NCI-H2081 treated with DMSO at 0.1 percent for 48 hours (cell line): ENCODE measurements at places on chromosomes 2 and 18.
A peak's percentile ranks its signal among the peaks of the same experiment; 100 is the strongest.

DNA sequence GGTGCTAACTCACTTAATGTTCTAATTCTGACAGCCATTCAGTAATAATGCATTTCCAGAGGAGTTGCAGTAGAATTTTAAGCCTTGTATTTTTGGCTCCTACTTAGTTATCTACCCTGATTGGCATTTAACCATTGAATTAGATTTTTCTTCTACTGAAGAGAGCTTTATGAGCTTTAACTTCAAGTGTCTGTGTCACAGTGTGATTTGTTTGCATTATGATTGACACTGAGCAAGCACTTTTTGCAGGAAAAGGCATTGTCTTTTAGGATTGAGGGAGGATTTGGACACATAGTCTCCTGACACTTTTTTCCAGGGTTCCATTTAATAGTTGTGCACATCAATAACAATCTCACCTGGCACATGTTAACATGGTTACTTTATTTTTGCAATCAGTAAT lies 26.7 kb downstream of the LYPD6 start:
- no peak for DNase-seq

DNA sequence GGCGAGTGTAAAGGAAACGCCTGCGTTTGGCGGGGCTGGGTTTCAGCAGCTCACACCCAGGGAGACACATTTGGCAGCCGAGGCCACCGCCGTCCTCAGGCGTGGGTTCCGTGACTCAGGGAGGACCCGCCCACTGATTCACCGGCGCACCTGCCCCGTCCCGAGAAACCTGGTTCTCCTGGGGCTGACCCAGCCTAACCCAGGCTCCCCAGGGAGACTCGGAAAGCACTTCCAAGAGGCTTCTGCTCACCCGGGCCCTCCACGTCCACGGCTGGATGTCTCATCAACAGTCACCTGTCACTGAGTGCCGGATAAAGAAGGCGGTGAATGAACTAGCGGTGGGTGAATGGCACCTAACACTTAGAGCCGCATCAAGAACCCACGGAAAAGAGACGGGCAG lies 126.4 kb upstream of the CTDP1 start:
- DNase-seq, result no peak

DNA sequence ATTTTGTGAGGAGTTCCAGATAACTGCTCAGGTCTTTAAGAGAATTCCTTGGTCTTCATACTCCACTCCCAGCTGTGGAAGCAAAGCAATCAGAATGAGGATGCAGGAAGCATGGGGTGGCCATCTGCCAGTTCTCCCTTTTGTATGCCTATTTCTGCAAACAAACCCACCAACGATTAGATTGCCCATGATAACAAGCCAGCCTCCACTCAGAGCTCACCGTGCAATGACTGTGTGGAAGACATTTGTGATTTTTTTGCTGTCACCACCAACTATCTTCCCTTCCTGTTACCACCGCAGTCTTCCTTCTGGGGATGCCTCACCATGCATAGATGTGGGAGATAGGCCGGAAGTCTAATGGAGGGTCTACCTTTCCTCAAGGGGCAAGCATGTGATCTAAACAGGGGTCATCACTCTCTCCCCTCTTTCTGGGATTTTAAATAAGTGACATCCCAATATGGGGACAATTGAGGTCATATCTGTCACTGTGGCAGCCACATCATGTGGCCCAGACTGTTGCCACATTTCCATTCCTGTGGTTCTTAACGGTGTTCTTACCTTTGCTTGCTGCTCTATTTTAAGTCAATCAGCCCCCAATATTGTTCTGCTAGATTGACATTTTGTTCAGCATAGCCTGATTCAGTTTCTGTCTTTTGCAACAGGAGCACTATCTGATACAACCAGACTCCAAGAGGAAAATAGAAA lies 4.4 kb downstream of the AFF3 start:
- no peak for DNase-seq

- DNase-seq, result no peak
Measured at GRCh38 chr18:76995896-76996295, 136.7 kb downstream of the MBP start.

GRCh38 chr18:48566589-48566988 lies 27.8 kb downstream of the CTIF start:
- no peak for DNase-seq

DNA sequence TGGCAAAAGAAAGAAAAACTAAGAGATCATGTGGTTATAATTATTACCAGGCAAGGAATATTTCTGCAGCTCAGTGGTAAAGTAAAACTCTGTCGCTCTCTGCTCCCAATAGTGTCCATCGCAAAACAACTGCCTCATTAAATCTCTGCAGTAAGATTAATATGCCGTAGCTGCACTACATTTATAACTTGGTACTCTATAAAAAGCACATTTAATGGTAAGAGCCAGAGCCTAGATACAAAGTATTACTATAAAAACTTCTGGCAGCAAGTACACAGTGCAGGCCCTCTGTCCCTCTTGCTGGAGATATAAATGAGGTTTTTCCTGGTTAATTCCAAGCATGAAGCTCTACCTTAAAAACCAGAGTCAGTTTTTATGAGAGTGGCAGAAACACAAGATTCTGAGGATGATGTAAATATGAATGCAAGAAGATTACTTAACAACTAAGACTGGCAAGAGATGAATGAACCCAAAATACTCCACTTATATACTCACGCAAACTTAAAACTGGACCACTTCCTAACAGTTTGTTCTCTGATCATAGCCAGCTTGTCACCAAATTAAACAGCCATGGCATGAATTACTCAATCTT lies 25.5 kb downstream of the ZNF521 start:
- no peak for DNase-seq

- no peak for DNase-seq
Measured at GRCh38 chr18:46324087-46324955, 220.1 kb downstream of the HAUS1 start.

DNA sequence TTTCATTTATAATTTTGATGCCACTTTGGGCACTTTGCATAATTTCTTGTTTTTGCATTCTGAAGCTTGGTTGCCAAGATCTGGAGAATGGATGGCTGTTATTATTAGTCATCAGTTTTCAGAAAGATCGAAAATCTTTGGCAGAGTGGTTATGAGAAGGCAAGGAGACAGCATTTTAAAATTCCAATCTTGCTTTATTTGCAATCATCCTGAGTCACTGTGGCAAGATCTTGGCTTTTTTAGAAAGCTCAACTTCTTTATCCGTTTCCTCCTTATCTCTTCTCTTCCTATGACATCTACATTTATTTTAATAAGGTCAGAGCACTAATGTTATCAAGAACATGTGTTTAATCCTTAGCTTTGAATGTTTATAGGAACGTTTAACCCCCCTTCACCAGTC lies 31.1 kb upstream of the EIF2AK3 start:
- no peak for DNase-seq

DNA sequence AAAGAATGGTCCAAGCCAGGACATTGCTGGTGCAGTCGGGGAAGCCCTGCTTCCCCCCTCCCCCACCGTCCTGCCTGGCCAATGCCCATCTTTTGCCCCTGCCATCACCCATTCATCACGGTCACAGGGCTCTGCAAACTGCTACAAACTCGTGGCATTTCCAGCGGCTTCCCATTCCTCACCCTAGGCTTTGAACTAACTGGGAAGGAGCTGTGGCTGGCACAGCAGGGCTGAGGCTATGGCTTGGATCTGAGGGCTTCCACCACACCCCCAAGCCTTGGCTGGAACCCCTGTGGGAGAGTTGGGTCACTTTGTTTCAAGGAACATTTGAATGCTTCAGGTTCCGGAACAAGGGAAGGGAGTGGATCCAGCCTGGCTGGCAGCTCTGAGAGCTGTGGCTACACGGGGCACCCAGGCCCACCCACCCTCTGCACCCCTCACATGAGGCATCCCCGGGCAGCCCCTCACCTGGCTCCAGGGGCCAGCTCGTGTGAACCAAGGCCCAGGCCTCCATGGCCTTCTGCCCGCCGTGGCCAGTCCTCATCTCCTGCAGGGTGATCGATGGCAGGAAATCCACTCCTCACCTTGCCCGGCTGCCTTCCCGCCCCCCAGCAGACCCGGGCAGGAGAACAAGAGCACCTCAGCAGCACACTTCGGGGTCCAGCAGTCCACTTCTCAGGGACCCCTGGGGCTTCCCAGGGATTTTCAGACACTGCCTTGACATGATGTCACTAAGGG lies 58.8 kb upstream of the OTOS start:
- no peak for DNase-seq

DNA sequence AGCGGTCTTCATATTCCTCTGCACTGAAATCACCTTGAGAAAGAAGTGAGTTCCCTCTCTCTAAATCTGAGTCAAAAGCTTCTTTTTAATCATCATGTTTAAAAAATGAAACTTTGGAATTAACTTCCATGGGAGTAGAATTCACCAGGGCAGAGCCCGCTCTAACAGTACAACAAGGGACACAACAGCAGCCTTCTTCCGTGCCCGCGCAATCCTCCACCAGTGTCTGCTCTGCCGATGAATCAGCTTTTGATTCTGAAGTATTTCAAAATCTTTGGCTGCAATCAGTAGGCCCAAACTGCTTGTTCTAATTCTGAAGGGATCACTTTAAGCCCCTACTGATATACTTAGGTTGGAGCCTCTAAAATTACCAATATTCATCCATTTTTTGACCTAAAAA lies 76.9 kb downstream of the USP40 start:
- DNase-seq, result no peak

DNA sequence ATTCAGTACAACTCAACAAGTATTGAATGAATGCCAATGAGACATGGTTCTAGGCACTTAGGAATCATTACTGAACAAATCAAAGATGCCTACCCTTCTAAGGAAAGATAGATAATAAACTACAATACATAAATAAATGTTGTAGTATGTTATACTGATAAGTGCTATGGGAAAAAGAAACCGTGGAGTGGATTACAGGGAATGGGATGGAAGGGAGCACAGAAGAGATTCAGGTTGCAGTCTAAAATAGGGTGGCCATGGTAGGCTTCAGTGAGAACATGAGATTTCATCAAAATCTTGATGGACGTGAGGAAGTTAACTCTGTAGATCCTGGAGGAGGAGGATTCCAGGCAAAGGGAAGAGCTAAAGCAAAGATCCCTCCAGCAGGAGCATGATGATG lies 17.9 kb upstream of the CREB1 start:
- DNase-seq, result no peak

DNA sequence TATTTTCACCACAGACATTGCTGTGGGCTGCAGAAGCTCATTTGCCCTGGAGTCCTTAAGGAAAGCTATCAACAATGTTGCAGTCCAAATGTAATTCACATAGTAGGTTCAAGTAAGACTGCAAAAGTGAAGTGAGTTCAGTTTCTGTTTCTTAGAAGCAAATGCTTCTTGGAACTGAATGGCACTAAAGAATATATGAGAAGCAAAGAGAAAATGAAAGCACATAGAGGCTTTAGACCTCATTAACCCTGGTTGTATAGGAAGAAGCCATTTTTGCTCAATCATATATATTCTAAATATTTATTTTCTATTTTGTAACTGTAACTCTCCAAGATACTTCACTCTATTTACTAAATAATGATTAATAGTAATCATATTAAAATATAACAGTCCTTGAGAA lies 292.0 kb downstream of the ZNF804A start:
- no peak for DNase-seq

- DNase-seq, result no peak
Measured at GRCh38 chr2:215662715-215663114, 226.8 kb upstream of the FN1 start.

- DNase-seq, result no peak
Measured at GRCh38 chr2:121588357-121588756, 57.7 kb downstream of the RNU4ATAC start.

- no peak for DNase-seq
Measured at GRCh38 chr2:212489719-212490346, 48.8 kb downstream of the ERBB4 start.

GRCh38 chr2:197280015-197280702 lies 30.4 kb downstream of the ANKRD44 start:
- no peak for DNase-seq

- DNase-seq, result no peak
Measured at GRCh38 chr2:41836948-41837347, 210.9 kb upstream of the PKDCC start.

DNA sequence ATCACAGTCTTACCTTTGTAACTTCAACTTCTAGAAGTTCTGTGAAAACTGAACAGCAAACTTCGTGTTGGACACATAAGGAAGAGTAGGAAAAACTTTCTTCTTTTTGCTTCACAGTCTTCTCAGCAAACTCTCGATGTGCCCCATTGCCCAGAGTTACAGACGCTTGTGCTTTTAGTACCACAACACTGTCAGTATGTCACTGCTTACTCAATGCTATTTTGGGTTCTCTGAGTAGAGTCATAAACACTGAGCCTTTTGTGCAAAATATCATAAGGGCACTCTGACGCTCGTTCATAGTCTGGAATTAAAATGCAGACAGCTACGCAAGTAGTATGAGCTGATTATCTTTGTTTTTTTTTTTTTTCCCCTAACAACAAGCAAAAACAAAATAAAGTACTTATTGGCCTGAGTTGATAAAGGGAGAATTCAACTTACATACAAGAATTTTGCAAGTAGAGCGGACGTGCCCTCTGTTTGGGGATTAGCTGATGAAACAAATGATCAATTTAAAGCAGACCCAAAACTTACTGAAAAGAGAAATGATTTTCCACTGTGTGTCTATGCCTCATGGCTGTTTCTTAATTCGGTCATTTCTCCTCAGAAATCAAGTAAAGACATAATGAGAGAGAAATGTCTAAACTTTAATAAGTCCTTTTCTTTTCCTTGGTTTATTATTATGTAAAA lies at the start of gene CDH19:
Gene CDH19 (minus strand): TSS at position 150 of the 687 bp plus-strand sequence. CDS start 31,886 bp downstream, outside the sequence.
- DNase-seq, result no peak

GRCh38 chr2:32455816-32456215 lies 99.0 kb downstream of the BIRC6 start:
- no peak for DNase-seq

DNA sequence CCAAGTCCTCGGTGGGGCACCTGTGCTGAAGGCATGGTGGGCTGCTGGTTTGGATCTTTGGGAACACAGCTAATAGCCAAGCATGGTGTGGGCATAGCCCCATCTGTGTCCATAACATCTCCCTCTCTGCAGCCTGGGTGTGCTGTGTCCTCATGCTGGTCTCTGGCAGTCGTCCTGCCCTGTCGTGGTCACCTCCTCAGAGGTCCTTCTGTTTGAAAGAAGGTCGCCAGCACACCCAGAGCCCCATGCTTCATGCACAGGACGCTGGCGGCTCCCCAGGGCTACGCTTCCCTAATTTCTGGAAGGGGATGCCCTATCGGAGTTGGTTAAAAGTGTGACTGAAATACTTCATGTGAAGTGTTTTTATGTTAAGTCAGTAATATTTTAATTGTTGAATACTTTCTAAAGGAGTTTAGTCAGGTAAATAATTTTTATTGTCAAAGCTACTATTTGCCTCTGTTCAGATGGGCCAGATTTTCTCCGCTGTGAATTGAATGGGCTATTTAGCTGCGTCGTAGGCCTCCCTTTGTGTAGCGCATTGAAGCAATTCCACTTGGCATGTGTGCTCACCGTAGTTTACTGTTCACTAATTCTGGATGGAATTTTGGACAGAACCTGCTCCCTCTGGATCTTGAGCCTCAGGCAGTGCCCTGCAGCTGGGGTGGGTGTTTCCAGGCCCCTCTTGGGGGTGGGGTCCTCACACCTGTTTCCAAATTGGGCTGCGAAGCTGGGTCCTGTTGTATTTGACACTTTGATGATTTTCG lies 81.9 kb downstream of the WDSUB1 start:
- no peak for DNase-seq

- peak; percentile 14 for DNase-seq
Measured at GRCh38 chr2:54704688-54705605, 18.5 kb upstream of the EML6 start.

- no peak for DNase-seq
Measured at GRCh38 chr2:215652388-215652787, 216.5 kb upstream of the FN1 start.

GRCh38 chr18:63320975-63321265 lies 1.4 kb upstream of the BCL2 start:
- no peak for DNase-seq
